ENCODE measurements at places on chromosomes 12 and 14.
A peak's percentile ranks its signal among the peaks of the same experiment; 100 is the strongest.

- no peak for DNase-seq
Observed at GRCh38 chr14:92414690-92415445, 91.9 kb downstream of the SLC24A4 start.

DNA sequence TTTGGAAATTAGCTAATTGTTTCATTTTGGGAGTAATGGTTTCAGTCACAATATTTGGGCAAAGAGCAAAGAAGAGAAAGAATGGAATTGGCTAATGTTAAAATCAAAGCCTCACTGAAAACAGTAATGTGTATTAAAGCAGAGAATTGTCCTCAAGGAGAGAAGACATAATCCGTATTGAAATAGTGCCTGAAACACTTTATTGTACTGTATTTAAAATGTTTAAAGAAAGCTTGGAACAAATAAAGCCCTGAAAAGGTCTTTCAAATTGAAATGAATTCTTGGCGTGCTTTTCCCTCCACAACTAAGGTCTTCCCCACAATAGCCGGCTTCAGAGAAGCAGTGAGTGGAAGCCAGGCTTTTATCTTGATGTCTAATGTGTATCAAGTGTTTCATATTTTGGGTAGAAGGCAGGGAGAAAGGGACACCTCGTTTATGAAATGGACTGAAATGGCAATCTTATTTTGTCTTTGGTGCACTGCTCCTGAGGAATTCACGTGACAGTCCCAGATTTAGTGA, 212.9 kb upstream of the CRY1 start:
- DNase-seq = no peak

GRCh38 chr14:79274641-79275291, 936.5 kb downstream of the DIO2 start:
- DNase-seq = no peak

GRCh38 chr14:37709419-37710195, 114.2 kb downstream of the TTC6 start:
- no peak for DNase-seq

DNA sequence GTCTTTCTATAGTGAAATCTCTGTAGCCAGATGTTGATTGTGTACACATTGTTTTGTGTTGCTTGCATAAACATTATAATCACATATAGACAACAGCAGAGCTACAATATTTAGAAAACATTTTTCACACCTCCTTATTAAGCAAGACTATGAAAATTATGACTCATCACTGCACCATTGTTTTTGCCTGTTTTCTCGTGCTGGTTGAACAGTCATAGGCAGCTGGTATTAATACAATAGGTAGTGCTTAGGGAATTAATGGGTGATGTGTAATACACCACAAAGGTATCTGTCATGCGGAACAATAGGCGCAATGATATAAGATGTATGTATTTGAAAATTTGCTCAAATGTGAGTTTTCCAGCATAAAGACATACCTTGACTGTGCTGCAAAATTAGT, 449.3 kb downstream of the FOXG1 start:
- DNase-seq = no peak

DNA sequence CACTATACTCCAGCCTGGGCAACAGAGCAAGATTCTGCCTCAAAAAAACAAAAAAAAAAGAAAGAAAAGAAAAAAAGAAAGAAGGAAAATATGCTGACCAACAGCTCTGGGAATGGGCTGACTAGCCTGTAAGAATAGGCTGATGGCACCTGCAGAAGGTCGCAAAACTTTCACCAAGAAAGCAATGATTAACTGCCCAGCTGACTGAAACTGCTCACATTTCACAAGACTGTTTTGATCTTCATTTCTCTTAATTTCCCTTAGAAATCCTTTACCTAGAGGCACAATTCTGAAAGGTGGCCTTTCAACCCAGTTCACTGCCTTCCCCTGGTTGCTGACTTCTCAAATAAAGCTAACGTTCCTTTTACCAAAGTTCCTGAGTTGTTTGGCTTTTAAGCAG, 12.4 kb downstream of the BEST3 start:
- no peak for DNase-seq

DNA sequence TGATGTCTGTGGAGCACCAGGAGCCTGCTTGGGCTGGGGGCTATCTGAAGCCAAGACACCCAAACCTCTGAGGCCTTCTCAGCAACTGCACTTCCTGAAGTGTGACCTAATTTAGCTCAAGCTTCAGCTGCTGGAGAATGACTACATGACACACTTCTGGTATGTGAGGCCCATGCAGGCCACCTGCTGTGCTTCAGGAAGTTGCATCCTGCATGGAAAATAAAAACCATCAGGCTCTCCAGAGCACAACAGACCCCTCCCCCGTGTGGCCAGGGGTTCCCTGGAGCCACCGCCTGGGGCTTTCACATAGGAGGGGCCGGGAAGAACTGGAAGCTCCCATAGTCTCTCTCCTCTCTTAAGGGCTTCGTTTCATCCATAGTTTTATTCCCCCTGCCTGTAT, 217.7 kb downstream of the SLC15A4 start:
- DNase-seq = no peak

DNA sequence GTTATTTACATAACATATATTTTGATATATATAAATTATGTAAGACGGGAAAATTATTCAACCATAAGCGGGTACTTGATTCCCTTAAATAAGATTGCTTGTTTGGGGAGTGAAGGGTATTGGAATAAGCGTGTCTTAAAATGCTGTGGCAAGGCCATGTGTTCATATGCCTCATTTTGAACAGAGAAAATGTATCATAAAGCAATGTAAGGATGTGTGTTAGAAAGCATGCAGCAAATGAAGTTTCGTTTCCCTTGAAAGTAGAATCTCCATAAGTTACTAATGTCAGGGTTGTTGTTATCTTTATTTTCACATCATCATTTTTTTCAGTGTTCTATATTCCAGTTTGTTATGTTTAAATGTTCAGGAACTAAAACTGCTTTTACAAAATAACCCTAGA, 465.6 kb downstream of the FOXG1 start:
- DNase-seq = no peak

- DNase-seq = no peak
Observed at GRCh38 chr12:26340649-26341048, 145.3 kb downstream of the SSPN start.

- no peak for DNase-seq
Observed at GRCh38 chr14:33734387-33734786, 216.5 kb downstream of the EGLN3 start.

- no peak for DNase-seq
Observed at GRCh38 chr12:72692338-72692737, 420.2 kb downstream of the TRHDE start.

GRCh38 chr14:27077214-27077613, 479.4 kb upstream of the NOVA1 start:
- no peak for DNase-seq

GRCh38 chr14:53581504-53581903, 375.1 kb downstream of the BMP4 start:
- no peak for DNase-seq

- DNase-seq = no peak
Observed at GRCh38 chr12:3892631-3893030, 19.4 kb upstream of the PARP11 start.

GRCh38 chr12:106051853-106052531, 86.8 kb downstream of the NUAK1 start:
- no peak for DNase-seq

DNA sequence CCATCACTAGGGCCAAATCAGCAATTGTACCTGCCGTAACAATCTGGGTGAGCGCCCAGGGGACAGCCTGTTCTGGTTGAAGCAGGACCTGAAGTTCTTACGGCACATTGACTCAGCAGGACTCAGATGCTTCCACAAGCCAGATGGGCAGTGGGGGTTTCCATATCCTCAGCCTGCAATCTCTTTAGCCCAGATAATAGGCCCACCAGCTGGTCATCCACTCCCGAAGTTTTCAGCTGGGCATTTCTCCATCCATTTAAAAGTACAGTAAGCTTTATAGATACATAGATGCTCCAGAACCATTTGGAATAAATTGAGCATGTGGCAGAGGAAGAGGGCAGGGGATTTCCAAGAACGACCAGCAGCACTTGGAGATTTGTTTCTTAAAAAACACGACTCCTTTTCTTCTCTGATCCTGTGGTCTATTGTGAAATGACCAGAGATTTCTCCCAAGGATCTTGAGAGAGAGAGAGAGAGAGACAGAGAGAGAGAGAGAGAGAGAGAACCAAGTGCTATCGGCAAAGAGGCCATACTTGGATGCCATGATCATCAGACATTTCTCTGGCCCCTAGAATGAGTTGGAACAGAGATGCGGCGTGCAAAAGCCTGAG, 74.8 kb upstream of the PLXNC1 start:
- DNase-seq = peak; percentile 61

DNA sequence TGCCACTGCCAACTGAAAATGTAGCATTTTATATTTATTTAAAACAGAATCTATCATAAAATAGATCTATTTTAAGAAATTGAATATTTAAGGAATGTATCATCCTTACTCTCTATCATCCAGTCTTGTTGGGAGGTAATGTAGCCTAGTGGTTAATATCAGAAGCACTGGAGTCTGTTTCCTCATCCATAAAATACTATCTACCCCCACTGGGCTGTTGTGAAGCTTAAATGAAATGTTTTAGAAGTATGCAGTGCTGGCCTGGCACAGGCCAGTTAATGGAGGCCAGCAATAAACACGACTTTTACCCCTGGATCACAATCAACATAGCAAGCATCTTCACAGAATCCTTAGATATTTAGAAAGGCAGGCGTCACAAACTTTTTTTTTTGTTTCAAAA, 188.0 kb downstream of the CAND1 start:
- no peak for DNase-seq

DNA sequence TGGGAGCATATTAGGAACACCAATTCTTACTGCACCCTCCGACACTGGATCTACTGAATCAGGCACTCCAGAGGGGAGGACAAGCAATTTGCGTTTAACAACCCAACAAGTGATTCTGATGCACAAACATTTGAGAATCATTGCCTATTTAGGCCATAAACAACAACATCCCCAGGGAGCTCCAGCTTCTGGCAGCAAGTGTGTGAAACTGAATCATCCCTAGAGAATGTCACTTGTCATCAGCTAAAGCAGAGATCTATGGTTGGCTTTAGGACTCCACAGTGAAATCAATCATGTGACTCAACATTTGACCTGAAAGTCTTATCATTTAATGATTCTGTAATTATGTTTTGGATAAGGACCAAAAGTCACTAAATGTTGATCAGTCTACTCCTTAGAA, 505.0 kb upstream of the FLRT2 start:
- DNase-seq = no peak

DNA sequence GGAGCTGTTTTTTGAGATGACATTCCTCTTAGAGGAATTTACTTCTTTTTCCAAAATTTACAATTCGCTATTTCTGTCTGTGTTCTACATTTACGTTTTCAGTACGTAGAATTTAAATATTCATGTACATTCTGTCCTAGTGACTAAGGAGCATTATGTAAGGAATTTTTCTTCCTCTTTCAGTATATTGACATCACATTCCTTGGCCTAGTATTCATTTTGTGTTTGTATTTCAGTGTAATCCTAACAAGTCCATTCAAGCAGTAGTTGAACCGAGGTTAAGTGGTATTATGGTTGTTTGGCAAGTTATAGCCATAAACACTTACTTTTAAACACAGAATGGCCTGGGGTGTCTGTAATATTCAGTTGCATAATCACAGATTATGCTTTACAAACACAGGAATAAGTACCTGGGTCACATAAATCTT, 465.2 kb downstream of the PCNX1 start:
- DNase-seq = no peak

- DNase-seq = no peak
Observed at GRCh38 chr12:49761677-49762467, 20.5 kb downstream of the TMBIM6 start.

Data from left ventricle myocardium superior (tissue), 1 donor.